ENCODE measurements at places on chromosomes 5 and 9. TPM values are rescaled to one million over a fixed set of nuclear protein-coding genes. Genes with fewer than 3 reads are reported as not detected.
A peak's percentile ranks its signal among the peaks of the same experiment; 100 is the strongest.

GRCh38 chr9:87668222-87668621 lies 57.7 kb upstream of the CTSL start:
- no peak for DNase-seq

GRCh38 chr5:94524841-94525697 lies 93.3 kb downstream of the KIAA0825 start:
- peak; percentile 12 for DNase-seq

GRCh38 chr9:89526667-89527066 lies 28.8 kb upstream of the SEMA4D start:
- no peak for DNase-seq

DNA sequence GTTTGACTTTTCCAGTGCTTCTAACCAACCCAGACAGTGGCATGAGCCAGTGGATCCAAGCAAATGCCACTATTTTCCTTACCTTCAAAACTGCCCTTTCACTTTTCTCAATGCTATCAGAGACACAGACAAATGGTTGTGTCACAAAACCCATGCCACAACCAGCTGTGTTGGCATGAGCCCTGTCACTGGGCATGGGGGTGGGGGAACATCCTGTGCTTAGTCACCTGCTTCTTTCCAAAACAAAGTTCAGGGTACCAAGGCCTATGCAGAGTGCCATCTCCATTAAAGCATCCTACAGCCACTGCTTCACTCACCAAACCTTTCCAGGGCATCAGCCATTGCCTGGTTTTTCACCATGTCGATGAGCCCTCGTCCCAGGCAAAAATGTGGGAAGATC lies 30.1 kb downstream of the NIPSNAP3B start:
- DNase-seq = no peak

- no peak for DNase-seq
Observed at GRCh38 chr5:105803431-105803830, 1867.3 kb downstream of the EFNA5 start.

GRCh38 chr5:36054647-36055046 lies 12.0 kb downstream of the UGT3A2 start:
- DNase-seq = no peak

Gene OR13C8
- not detected for polyA plus RNA-seq

DNA sequence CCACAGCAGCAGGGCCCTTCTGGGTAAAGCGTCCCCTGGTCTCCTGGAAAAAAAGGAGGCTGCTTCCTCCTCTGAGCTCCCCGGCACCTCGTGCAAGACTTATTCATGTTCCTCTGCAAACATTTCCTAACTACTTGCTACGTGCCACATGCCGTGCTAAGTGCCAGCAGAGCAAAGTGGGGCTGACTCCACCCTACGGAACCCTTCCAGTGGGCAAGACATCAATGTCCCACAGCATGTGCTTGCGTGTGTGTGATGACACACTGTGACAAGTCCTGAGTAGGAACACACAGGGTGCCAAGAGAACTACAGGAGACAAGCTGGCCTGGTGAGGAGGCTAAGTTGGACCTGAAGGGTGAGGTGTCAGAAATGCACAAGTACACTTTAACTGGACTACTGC lies 57.4 kb downstream of the SEMA4D start:
- DNase-seq = no peak

DNA sequence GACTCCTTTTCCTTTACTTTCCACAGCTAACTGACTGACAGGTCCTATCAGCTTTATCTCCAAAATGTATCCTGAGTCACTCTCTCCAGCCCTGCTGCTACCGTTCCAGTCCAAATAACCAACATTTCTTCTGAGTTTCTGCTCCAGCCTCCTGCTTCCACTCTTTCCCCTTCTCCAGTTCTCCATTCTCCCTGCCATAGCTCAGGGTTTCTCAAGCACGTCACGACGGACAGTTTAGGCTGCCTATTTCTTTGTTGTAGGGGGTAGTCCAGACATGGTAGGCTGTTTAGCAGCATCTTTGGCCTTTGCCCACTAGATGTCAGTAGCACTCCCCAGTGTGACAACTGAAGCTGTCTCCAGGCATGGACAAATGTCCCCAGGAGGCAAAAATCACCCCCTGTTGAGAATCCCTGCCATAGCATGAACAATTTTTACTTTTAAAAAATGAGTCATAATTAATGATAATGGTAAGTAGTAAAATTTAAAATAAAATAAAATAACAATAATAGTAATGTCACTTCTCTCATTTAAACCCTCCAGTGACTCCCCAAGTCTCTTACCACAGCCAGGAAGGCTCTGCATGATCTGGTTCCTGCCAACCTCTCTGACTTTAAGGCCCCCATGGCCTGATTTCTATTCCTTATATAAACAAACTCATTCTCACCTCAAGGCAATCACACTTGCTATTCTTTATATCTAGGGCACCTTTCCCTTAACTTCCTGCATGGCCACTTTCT lies 105.4 kb upstream of the FER start:
- peak; percentile 66 for DNase-seq

GRCh38 chr9:93931905-93932304 lies 23.2 kb downstream of the BARX1 start:
- no peak for DNase-seq

GRCh38 chr5:108650997-108651396 lies 96.7 kb upstream of the FER start:
- no peak for DNase-seq

All from left kidney (tissue), 8 donors.